NCI-H2171 (cell line): ENCODE measurements at places on chromosomes 1 and 21.

GRCh38 chr1:184734980-184735379 lies 19.7 kb downstream of the EDEM3 start:
- DNase-seq = no peak

DNA sequence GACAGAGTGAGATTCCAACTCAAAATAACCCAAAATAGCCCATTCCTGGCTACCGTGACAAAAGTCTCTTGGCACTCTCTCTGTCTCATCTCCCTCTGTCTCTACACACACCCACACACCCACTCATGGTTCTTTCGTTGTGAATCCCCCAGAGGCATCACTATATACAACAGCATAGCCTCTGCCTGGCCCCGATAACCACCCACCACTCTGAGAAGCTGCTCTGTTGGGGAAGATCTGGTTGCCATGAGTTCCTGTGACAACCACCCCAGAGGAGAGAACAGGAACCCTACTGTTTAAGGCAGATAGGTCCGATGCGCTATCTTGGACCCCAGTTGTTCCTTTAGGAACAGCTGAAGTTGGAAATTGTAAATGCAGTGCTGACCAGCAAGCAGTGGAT lies 70.4 kb upstream of the LYST start:
- DNase-seq = no peak

- no peak for DNase-seq
Observed at GRCh38 chr1:239718571-239718970, 332.2 kb downstream of the CHRM3 start.

DNA sequence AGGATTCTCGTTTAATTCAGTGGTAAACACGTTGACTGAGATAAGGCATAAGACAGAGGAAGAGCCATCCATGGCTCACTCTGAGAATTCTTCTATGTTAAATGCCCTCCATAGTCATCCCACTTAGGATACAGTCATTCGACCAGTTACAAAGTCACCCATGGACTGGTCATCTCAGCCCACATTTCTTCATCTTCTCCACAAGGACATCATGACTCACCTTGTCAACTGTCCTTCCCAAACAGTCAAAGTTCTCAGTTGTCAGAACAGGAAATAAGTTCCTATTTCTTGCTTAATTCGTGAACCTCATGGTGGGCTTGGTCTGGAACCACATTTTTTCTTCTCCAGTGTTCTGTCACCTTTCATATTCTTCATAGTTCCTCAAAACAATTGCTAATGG lies 133.2 kb downstream of the TGFB2 start:
- no peak for DNase-seq

- no peak for DNase-seq
Observed at GRCh38 chr1:17789926-17790325, 34.8 kb downstream of the ACTL8 start.

DNA sequence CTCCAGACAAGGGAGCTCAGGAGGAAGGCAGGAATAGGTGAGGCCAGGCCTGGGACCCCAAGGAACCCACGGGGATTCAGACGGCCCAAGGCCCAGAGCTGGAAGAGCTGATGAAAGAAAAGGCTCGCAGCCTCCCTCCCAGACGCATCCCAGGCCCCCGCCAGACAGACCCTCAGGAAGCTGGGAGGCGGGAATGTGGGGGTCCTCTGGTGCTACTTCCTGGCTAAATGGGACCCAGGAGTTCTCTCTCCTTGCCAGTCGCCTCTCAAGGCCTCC lies 430 bp downstream of the FBXO2 start:
- no peak for DNase-seq
